ENCODE measurements at places on chromosomes 7 and 10.
A peak's percentile ranks its signal among the peaks of the same experiment; 100 is the strongest.

DNA sequence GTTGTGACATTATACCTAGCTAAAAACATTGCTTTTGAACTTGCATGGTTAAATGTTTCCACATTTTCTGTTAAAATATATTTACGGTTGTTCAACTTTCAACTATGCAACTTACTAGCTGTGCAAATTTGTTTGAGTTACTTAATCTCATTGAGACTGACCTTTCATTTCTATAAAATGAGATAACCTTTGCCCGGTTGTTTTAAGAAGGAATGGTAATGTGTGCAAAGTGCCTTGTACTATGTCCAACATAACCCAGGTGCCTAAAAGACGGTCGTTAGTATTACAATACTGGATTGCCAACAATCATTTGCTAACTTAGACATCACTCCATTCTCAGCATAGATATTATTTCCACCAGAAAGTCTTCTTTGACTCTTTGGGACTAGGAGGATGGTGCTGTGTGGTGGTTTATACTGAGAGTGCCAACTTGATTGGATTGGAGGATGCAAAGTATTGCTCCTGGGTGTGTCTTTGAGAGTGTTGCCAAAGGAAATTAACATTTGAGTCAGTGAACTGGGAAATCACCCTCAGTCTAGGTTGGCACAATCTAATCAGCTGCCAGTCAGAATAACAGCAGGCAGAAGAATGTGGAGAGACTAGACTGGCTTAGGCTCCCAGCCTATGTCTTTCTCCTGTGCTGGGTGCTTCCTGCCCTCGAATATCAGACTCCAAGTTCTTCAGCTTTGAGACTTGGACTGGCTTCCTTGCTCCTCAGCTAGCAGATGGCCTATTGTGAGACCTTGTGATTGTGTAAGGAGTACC lies 85.2 kb upstream of the PDSS1 start:
- DNase-seq, result no peak

- DNase-seq, result no peak
Observed at GRCh38 chr10:126609566-126609965, 60.9 kb downstream of the C10orf90 start.

- no peak for DNase-seq
Observed at GRCh38 chr7:22990588-22990949, 23.4 kb downstream of the HYCC1 start.

GRCh38 chr10:15150563-15150962 lies 17.9 kb downstream of the NMT2 start:
- DNase-seq, result no peak

- DNase-seq, result no peak
Observed at GRCh38 chr10:124063750-124064603, 29.4 kb downstream of the CHST15 start.

DNA sequence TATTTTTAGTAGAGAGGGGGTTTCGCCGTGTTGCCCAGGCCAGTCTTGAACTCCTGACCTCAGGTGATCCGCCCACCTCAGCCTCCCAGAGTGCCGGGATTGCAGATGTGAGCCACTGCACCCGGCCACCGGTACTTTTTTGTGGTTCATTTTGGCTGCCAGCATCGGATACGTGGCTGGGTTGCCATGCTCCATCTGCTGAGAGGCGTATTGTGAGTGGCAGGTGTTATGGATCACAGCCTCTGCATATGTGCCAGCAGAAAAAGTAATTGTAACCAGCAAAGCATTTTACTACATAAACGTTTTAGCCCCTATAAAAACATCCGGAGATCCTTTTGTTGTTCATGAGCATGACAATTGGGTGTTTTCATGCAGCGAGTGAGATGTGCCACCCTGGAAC lies 7.1 kb downstream of the FOXK1 start:
- DNase-seq, result no peak

GRCh38 chr7:79590391-79590790 lies 136.9 kb upstream of the MAGI2 start:
- no peak for DNase-seq

- DNase-seq, result no peak
Observed at GRCh38 chr7:38550836-38551235, 80.3 kb downstream of the AMPH start.

- peak; percentile 34 for DNase-seq
Observed at GRCh38 chr7:50978633-50979215, 196.0 kb upstream of the GRB10 start.

DNA sequence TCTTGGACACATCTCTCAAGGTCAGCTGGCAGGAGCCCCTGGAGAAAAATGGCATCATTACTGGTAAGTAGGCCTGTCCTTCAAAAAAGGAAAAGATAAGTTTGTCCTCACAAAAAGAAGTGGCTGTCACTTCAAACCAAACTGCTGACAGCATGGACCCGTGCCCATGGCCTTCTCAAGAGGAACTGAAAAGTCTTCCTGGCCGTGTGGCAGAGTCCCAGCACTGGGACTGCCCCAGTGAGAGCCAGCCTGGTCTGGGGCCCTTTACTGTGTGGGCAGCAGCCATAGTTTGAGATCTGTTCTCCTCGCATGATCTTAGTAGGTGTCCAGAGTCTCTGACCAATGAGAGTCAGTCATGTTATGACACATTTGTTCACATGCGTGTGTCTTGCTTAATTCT lies 614.2 kb upstream of the FOXK1 start:
- no peak for DNase-seq

All from retinal pigment epithelial cell (primary cell).